ENCODE measurements at places on chromosomes 7 and 10.

DNA sequence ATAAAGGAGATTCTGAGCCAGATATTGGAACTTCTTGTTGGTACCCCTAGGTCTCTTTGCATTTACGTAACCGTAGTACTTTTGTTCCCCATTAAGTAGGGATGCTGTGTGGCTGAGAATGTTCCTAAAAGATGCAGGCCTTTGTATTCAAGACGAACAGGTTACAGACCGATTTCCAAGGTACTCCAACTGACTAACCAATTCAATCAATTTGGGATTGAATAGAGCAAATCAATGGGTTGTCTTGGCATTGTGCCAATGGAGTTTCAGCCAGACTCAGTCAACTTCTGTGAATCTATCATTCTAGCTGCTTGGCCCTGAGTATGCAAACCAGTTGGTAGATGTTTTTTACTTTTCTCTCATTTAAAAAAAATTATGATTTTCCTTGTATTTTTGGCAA is 347.3 kb upstream of the NPVF start:
- DNase-seq: no peak

DNA sequence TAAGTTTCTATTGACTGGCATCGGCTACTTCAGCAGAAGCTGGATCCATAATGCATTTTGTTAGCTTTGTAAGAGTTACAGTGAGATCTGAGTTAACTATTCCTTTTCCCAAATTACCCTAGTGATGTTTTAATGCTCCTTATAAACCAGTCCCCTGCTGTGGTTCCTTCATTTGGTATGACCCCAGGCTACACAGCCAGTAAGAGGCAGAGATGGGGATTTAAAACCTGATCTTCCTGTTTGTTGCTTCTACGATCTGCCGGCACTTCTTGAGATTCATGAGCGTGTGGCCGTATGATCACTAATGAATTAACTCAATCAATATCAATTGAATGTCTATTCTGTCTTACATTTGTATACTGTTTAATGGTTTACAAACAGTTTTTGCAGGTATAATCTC is 86.1 kb downstream of the CACNB2 start:
- no peak for DNase-seq

DNA sequence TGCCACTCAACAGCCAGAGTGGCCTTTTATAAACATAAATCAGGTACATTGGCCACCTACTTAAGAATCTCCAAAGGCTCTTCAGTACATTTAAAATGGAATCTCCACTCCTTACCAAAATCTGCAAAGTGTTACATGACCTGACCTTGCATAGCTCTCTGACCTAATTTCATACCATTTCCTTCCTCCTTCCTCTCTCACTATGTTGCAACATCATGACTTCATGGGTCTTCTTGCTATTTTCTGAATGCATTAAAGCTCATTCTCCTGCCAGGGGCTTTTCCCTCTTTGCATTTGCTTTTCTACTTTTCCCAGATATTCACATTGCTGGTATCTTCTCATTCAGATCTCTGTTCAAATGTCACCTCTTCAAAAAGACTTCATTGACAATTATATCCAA is 22.1 kb upstream of the PPP1R17 start:
- no peak for DNase-seq

GRCh38 chr7:1725199-1725690 is 55.2 kb downstream of the ELFN1 start:
- no peak for DNase-seq

- no peak for DNase-seq
Measured at GRCh38 chr10:116255886-116256751, 16.9 kb downstream of the GFRA1 start.

All from suprapubic skin (tissue), 4 donors.